Activated CD4-positive, alpha-beta T cell treated with anti-CD3 and anti-CD28 coated beads, Interleukin-2, amount 50 U/mL, for 48 hours (primary cell): ENCODE measurements at places on chromosomes 12 and 14.

DNA sequence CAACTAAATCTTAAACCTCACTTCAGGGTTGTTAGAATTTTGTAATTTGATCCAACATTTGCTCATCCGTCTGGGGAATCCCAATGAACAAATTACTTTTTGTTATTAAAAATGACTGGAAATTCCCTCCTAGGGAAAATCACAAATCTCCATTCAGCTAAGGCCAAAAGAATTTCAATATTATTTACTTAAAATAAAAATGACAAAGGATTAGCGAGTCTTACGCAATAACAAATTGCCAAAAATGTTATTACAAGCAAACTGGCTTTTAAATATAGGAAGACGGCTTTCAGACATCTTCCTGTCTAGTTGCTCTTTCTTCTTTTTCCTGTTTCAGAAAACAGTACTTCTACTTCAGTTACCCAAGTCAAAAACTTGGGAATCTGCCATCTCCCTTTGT, 92.4 kb upstream of the TSPAN8 start:
- no peak for DNase-seq

- no peak for DNase-seq
Measured at GRCh38 chr12:89041078-89041477, 311.2 kb downstream of the DUSP6 start.

DNA sequence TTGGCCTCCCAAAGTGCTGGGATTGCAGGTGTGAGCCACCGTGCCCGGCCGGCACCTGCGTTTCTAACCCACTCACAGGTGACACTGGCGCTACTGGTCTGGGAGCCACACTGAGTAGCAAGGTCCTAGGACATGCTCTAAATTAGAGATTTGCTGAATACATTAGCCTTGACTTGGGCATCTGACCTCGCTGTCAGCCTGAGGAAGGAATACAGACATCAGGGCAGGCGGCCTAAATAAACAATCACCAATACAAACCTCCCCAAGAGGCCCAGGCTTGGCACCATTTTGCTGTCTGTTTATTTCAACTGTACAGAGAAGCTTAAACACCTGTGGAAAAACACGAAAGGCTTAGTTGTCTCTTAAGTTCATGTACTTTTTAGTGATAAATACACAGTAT, 27.5 kb downstream of the P2RX4 start:
- DNase-seq = no peak

DNA sequence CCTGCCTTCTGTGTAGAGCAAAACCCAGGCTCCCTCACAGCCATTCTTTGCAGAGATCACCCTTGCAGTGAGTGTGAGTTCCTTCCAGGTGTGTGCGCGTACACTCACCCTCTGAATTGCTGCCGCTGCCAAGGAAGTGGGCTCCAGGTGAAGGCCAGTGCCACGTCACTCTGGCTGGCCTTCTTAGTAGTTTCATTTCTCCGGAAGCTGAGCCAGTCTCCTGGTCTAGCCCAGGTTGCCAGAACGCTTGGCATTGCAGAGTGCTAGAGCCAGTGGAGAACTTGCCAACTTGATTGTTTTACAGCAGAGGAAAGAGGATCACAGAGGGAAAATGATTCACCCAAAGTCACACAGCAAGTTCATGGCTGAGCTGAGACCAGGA, 11.0 kb downstream of the CBLN3 start:
- no peak for DNase-seq

- DNase-seq = no peak
Measured at GRCh38 chr12:45462506-45462905, 246.6 kb downstream of the ANO6 start.
